CD4-positive, CD25-positive, alpha-beta regulatory T cell (primary cell): ENCODE measurements at places on chromosomes 1 and 21. TPM values are rescaled to one million over a fixed set of nuclear protein-coding genes. Genes with fewer than 3 reads are reported as not detected.

SPRR2B gene
- not detected for polyA plus RNA-seq

C21orf58 gene
- polyA plus RNA-seq: 0.90 TPM

SNAP47 gene
- 50.4 TPM for polyA plus RNA-seq

AADACL4 gene
- not detected for polyA plus RNA-seq

FAM151A gene
- polyA plus RNA-seq: not detected

WDR3 gene
- polyA plus RNA-seq: 30.6 TPM

PERM1 gene
- polyA plus RNA-seq: not detected

CRYBG2 gene
- not detected for polyA plus RNA-seq

CENPF gene
- 1.2 TPM for polyA plus RNA-seq

EXTL1 gene
- polyA plus RNA-seq: not detected

CLIC4 gene
- 0.08 TPM for polyA plus RNA-seq

TRAPPC3 gene
- 129 TPM for polyA plus RNA-seq

MARK1 gene
- not detected for polyA plus RNA-seq

MMP23B gene
- 0.18 TPM for polyA plus RNA-seq

SLC9C2 gene
- polyA plus RNA-seq: not detected

GRCh38 chr21:42829954-42830353 lies 49.4 kb downstream of the WDR4 start:
- no peak for DNase-seq

DNA sequence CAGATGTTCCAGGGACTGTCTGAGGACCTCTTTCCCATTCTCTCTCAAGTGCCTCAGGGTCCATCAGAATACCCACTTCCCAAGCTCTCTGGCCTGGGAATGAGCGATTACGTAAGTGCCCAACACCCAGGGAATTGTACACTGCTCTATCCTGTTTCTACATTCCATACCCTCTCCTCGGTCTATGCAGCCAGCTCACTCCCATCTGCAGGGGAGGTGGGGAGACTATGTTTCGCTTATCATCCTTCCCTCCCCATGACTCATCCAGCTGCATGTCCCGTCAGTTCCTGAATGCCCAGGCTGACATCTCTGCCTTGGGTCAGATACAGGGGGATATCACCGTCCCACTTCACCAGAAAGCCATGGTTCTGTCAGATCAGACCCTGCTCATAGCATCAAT lies 34.5 kb upstream of the CD1D start:
- DNase-seq: no peak

- no peak for DNase-seq
These were observed 21.9 kb upstream of the ID3 start for GRCh38 chr1:23581219-23581618.

DNA sequence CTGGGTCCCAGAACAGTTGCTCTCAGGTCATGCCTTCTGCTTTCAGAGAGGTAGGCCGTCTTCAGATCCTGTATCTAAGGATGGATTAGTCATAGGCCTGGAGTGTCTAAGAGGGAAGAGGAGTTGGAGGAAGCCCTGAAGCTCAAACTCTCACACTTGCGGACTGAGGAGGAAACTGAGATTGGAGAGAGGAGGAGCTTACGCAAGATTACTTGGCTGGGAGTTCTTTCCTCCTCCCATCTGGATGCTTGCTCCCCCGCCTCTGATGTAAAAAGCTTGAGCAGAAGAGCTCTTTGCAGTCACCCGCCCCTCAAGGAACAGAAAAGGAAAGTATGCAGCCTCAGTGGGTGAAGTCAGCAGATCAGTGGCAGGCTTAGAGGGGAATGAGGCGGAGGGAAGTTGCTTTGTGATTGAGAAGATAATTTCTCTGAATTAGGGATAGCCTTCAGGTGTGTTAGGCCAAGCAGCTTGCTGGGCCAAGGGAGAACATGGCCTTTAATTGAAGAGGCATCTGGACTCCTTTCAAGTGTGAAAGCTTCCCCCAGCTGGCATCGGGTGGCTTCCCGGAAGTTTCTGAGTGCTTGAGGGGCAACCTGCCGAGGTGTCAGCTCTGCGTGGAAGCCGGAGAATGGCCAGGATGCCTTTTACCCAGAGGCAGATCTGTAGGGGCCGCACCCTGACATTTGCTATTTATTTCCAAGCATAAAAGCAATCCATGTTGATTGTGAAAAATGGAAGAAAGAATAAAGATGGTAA lies 6.6 kb downstream of the ADORA1 start:
- DNase-seq: no peak

- DNase-seq: no peak
These were observed 46.9 kb downstream of the ARHGEF10L start for GRCh38 chr1:17586172-17586964.

- no peak for DNase-seq
These were observed 1.6 kb upstream of the METTL25B start for GRCh38 chr1:156726549-156727226.

- DNase-seq: no peak
These were observed 10.2 kb downstream of the GSTM3 start for GRCh38 chr1:109730666-109731065.

GRCh38 chr1:78231477-78231876 lies 185.7 kb downstream of the GIPC2 start:
- DNase-seq: no peak

DNA sequence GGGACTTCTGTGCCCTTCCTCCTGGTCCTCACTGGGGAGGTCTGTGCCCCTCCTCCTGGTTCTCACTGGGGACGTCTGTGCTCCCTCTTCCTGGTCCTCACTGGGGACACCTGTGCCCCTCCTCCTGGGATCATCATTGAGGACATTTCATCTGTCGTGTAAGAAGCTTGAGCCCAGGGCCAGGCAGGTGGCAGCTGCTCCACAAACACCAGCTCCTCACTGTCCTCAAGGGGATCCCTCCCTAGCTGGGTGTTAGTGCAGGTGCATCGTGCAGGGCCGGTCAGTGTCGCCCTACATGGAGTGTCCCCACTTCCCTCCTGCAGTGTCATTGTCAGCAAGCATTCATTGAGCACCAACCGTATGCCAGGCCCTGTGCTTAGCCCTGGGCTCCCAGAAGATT lies 312.7 kb downstream of the PTPRU start:
- DNase-seq: no peak

DNA sequence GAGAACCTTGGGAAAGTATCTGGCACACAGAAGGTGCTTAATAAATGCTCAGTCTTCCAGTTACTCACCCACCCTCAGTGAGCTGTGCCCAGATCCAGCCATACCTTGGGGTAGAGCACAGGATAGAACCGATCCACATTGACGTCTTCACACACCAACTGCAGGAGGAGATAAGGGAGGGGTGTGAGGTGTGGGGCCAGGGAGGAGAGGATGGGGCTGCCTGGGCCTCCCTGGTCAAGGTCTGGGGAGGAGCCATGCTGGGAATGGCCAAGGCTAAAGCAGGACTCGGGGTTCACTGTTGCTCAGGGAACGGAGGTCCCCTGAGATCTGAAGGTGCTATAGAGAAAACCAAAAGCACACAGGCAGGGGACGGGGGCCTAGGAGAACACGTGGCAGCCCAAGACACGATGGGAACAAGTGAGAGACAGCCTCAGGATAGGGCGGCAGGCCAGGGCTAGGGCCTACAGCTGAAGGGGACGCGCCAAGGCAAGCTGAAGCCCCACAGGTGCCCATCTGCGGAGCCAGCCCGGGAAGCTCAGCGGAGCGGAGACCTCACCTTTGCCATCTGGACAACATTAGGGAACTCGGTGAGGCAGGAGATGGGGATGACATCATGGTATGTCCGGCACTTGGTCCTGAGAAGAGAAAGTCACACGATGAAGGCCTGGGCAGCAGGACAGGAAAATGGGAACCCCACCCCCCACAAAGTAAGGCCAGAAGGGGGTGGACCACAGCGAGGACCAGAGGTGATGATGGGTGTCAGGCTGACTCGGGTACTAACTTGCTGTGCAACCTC lies 55.9 kb downstream of the RAP1GAP start:
- no peak for DNase-seq

- no peak for DNase-seq
These were observed 729 bp upstream of the CDCA8 start for GRCh38 chr1:37691497-37692077.

DNA sequence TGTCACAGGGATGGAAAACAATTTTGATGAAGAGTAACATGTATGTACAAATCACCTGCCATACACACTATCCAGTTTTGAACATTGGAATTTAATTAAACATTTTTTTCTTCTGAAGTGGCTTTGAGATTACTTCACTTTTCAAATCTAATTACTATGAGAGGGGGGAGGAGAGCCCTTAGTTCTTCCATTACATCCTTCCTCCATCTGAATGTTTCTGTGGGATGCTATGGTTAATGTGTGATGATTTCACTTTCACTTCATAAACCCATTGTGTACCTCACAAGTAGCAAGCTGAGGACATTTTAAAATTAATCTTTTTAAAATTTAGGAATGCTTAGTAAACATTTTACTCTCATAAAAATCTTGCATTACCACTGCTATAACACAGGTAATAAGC lies 156.9 kb downstream of the RUNX1 start:
- DNase-seq: peak; percentile 21

DNA sequence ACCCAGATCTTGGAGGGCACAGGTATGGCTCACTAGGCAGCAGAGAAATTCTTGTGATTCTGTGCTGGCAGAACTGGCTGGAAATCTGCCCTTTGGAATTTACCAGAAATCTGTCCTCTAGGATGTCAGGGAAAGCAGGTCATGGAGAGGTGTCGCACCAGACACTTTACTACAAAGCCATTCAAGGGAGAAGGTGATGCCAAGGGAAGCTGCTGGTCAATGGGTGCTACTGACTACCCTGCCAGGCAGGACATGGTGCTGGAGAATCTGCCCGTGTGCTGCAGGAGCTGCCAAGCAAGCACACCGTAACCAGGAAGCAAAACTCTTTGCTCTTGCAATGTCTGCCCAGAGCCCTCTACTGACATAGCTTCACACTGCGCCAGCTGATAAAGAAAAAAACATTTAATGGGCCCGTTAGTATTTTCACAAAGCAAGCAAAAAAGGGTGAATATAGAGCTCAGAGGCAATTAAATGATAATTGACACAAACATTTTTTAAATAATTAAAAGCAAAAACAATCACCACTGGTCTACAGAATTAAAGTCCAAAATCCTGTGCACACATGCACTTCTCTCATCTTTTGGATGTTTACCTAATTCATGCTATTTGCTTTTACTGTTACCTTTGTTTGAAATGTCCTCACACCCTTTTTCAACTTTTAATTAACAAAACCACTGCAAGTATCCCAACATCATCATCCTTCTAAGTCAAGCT lies 7.2 kb upstream of the FBXO28 start:
- peak; percentile 63 for DNase-seq

GRCh38 chr1:180908074-180908765 lies 4.5 kb upstream of the KIAA1614 start:
- no peak for DNase-seq

DNA sequence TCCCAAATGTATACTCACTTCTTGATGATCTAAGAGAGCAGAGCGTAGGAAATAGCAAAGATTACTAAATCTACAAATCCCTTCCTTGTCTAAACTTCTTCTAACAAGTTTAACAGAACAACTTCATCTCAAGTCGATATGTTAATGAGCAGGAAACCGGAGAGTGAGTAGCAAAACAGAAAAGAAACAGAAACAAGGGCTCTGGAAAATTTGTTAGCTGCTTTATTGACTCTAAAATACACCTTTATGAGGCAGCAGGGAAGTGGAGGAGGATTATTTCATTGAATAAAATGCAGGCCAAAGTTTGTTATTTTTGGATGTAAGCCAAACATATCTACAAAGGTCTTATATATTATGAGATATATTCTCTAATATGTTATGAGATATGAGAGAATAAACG lies 192.4 kb downstream of the LRRIQ3 start:
- no peak for DNase-seq

GRCh38 chr1:31707711-31708110 lies 3.9 kb upstream of the COL16A1 start:
- DNase-seq: no peak

- DNase-seq: no peak
These were observed 36.6 kb upstream of the SLC44A3 start for GRCh38 chr1:94783342-94784189.

DNA sequence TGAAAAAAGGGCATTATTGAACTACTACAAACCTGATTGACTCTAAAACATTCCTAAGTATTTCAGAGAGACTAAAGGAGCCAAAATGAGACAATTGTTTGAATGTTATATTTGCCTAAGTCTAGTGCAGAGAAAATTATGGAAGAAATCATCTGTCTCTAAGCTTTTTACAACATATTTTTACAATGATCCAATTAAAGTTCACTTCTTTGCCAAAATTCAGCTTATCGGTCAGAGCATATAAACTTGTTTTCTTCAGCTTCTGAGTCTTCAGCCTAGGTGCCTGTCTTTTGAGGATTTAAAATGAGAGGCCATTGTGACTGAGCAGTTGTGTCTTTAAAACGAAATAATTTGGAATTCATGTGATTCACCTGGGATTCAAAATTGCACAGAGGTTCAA lies 181.2 kb upstream of the SGIP1 start:
- DNase-seq: no peak

- DNase-seq: no peak
These were observed 18.0 kb downstream of the NADK start for GRCh38 chr1:1760345-1760650.

DNA sequence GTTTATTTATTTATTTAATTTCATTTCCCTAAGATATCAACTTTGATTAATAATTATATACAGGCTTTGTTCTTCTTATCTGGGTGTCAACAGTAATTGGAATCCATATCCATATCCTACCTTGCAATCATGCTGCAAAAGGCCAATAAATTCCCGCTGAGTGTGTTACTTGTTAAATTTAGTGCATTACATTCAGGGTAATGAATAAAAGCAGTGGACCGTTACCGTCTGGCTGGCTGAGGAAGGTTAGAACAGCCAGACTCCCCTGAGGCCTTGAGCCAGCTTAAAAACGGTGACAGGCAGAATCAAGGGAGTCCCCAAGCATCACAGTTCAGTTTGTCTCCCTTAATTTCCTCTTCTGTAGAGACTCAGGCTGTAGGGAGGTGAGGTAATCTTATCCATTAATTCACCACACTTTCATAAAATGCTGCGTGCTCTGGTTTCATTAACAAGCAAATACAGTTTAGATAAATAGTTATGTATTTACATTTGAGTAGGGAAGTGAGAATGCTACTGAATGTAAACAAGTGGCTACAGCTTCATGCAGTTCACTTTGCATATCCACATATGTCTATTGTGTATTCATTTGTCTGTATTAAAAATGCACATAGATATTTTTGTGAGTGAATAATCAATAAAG lies 888.2 kb upstream of the CXADR start:
- DNase-seq: no peak

GRCh38 chr1:165773324-165773965 lies 4.8 kb upstream of the TMCO1 start:
- no peak for DNase-seq

DNA sequence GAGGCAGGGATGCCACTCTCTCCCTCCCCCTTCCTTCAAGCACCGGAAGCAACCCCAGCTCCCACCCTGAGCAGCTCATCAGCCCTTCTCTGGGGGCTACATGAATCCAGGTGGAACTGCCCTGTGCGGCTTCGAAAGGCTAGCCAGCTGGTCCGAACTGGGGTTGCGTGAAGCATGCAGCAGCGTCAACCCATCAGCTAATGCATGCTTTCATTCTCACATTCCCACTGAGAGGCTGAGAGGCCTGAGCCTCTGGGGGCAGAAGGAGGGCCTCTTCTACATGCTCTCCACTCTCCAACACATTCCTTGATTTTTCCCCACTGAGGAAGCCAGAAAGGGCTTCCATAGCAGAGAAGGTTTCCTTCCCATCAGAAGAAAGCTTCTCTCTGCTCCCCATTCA lies 5.6 kb downstream of the RXRG start:
- DNase-seq: no peak
